ENCODE measurements at places on chromosomes 6 and 20.

DNA sequence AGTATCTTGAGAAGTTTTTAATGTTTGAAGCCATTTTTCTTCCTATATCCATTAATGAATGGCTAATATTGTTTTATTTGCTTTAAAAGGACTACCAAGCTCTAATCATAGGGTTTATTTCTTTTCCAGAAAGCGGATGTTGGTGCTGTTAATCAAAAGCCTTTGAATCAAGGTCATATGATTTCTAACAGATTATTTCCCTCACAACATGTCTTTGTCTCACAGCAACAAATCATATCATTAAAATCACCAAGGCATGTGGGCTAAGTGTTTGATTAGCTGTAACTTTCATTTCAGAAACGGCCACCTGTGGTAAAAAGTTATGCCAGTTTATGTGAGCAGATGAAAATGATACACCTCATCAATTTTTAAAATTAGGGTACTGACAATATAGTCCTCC, 21.7 kb downstream of the TRAF3IP2 start:
- peak; percentile 93 for DNase-seq

DNA sequence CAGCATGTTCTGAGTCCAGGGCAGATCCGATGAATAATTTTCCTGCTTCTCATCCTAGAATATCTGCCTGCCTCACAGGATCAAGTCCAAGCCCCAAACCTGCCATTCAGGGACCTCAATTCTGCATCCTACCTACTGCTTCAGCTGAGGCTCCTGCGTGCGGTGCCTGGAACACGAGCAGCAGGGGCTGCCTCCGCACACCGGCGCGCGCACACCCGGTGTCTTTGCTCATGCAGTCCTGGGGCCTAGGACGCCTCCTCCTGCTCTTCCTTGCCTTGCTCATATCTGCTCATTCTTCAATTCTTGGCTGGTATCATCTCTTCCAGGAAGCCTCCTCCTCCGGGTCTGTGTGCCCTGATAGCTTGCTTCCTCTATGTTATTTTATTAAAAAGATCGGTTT, 81.1 kb upstream of the AGPAT4 start:
- DNase-seq: no peak

- no peak for DNase-seq
Observed at GRCh38 chr6:17385660-17386059, 7.7 kb upstream of the CAP2 start.

GRCh38 chr6:167212713-167213005, 54.9 kb upstream of the GPR31 start:
- DNase-seq: no peak

- DNase-seq: no peak
Observed at GRCh38 chr20:56411759-56412472, at the start of gene CASS4. CASS4 (plus strand) TSS chr20:56412260; CDS start chr20:56412459, 199 bp downstream.

- peak; percentile 69 for DNase-seq
Observed at GRCh38 chr6:135087403-135087802, 32.8 kb upstream of the HBS1L start.

- no peak for DNase-seq
Observed at GRCh38 chr6:33116417-33116816, 40.6 kb downstream of the HLA-DPB1 start.

DNA sequence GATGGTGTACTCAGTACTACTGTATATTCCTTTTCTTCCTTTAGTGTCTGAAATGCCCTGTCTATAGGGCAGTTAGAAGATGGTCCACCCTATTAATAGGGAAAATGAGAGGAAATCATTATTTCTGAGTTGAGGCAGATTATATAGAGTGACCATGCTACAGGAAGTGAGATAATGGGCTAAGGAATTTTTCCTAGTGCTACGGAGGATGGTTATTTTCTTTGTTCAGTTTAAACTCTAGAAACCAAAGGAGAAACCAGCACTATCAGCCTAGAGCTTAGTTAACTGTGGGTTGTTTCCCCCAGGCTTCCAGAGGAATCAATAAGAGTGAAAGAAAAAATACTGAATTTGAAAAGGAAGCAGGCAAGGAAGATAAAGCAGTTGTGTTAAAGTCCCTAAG, 474 bp downstream of the TSBP1 start:
- no peak for DNase-seq

DNA sequence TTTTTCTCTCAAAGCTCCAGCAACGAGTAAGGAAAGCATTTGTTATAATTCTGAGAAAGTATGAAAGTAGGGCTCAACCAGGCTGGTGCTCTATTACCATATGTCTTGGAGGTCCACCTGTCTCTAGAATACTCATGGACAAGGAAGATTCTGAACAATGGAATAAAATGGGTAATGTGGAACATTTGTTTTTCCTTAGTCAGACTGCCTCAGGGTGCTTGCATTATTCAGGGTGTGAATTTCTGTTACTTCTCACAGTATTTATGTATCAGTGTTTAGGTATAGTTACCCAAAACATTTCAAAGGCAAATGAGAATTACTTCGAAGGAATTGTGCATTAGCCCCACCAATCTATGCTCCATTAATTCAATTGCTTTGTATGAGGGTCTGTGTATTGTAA, 586.2 kb upstream of the CITED2 start:
- peak; percentile 37 for DNase-seq

DNA sequence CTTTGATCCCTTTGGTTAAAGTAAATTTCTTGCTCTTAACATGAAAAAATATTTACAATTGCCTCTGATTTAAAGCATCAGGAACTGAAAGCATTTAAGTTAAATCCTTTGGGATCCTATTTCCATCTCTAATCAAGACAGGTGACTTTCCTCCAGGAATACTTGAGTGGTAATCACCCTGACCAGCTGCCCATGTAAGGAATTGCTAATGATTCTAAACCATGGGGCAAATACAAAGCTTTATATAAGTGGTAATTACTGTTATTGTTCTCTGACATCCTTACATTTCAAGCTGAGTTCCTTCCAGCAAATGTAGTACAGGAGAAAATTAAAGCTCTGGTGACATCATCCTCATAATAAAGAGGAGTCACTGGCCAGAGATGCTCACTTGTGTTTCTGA, 100.6 kb downstream of the CRYBG1 start:
- peak; percentile 82 for DNase-seq

Data from NCI-H69 (cell line).